ENCODE measurements at places on chromosomes 4 and X.

- DNase-seq = no peak
Measured at GRCh38 chr4:14552119-14552518, 450.2 kb upstream of the CPEB2 start.

DNA sequence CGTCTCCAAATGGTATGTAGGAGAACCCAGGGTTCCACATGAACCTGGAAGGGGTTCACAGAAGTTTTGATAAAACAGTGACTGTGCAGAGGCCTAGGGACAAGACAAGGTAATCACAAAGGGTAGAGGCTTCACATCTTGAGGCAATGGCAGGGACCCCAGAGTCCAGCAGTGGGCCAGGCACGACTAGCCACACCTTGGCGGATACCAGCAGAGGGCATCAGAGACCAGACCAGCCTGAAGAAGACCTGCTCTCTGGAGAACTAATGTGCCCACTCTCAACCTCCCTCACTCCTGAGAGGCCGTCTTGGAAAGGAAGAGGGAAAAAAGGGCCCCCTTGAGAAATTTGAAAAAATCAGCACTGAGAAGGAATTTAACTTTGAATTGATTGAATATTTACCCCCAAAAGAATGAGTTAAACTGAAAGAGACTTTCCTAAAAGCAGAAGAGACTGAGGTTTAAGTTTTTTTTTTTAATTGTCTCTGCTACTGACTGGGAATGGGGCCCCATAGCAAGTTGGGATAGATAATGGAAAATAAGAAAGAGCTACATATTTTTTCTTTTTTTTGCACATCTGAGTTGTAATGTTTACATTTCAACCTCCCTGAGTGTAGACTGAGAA, 243.8 kb upstream of the JADE1 start:
- peak; percentile 49 for DNase-seq

- no peak for DNase-seq
Measured at GRCh38 chr4:150583287-150584110, 1.5 kb downstream of the MAB21L2 start.

DNA sequence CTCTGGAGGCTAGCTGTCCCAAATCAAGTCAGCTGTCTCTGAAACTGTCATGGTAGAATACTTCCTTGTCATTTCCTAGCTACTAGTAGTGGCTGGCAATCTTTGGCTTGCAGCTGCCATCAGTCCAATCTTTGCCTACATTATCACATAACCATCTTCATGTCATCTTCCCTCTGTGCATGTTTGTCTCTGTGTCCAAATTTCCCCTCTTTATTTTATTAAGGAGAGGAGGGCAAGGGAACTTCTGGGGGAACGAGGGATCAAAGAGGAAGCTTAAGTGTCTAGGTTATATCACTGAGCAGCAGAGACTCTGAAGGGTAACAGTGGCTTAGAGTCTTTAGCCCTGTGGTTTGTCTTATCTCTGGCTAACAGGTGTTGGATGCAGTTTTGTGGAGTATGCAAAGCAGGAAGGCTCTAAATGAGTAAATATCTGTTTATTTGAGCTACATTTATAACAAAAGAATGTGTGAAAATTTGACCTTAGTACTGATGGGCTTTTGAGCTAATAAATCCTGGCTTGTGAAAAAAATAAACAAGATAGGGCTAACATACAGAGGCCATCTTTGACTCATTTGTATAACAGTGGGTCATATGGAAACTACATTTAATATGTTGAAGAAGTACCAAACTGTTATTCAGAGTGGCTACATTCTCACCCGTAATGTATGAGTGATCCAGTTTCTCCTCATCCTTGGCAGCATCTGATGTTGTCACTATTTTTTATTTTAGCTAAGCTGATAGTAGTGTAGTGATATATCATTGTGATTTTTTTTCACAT, 49.4 kb upstream of the ENOX2 start:
- DNase-seq = no peak

GRCh38 chr4:173934201-173934600, 349.3 kb downstream of the FBXO8 start:
- no peak for DNase-seq

Measured in activated CD4-positive, alpha-beta T cell treated with anti-CD3 and anti-CD28 coated beads for 36 hours (primary cell).